Activated CD8-positive, alpha-beta memory T cell treated with anti-CD3 and anti-CD28 coated beads for 1 hour (primary cell): ENCODE measurements at places on chromosomes 2 and 18.

- no peak for DNase-seq
Measured at GRCh38 chr2:227179988-227180685, 15.7 kb downstream of the COL4A3 start.

GRCh38 chr18:3283253-3283863, 21.4 kb downstream of the MYL12B start:
- DNase-seq: no peak

DNA sequence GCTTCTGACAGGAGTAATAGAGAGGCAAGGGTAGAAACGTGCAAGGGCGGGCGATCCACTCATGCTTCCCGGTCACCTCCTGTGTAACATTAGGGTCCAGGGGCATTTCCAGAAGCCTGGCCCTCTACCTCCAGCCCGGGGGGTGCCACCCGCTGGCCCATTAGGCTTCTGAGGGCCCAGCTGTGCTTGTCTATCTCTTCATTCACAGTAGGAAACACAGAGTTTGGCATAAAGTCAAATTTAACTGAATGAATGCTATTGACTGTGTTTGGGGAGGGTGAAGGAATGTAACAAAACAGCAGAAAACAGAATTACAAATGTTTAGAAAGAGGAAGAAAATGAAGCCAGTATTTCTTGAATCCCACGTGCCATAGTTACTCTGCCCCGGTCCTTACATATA, 112.4 kb upstream of the SLC66A3 start:
- DNase-seq: no peak

DNA sequence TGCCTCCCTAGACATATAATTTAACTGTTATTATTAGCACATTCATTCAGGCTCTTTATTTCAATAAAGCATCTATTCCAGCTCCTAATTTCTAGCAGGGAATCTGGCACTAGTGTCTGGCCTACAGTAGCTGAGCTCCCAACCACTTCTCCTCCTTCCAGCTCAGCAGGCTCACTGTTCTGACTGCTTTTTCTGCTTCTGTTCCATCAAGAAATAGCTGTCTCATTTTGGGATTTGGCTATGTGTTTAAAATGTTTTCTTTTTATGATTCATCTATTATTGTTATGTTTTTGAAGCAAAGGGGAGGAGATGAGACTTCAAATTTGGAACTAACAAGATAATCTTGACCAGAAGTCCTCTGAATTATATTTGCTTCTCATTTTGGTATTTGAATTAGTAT, 172.7 kb upstream of the SMAD7 start:
- DNase-seq: no peak

DNA sequence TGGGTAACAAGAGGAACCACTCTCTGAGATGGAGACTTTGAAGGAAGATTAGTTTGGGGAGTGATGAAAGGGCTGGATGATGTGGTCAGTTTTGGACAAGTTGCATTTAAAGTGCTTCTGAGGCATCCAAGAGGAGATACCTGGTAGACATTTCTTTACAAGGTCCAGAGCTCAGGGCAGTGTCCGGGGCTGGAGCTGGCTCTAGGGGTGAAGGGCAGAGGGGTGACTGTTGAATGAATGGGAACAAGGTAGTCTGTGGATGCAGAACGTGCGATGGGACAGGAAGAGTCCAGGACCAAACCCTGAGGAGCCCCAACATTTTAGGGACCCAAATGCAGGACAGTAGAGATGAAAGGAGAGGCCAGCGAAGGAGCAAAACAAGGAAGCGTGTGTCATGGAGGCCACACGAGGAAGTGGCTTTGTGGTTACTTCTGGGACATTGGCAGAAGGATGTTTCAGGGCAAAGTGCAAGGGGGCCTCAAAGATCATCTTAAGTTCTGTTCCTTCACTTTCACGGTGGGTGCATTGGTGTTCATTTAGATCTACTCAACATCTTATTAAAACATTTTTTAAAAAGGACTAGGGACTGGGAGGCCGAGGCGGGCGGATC, 13.6 kb upstream of the GPR35 start:
- no peak for DNase-seq

DNA sequence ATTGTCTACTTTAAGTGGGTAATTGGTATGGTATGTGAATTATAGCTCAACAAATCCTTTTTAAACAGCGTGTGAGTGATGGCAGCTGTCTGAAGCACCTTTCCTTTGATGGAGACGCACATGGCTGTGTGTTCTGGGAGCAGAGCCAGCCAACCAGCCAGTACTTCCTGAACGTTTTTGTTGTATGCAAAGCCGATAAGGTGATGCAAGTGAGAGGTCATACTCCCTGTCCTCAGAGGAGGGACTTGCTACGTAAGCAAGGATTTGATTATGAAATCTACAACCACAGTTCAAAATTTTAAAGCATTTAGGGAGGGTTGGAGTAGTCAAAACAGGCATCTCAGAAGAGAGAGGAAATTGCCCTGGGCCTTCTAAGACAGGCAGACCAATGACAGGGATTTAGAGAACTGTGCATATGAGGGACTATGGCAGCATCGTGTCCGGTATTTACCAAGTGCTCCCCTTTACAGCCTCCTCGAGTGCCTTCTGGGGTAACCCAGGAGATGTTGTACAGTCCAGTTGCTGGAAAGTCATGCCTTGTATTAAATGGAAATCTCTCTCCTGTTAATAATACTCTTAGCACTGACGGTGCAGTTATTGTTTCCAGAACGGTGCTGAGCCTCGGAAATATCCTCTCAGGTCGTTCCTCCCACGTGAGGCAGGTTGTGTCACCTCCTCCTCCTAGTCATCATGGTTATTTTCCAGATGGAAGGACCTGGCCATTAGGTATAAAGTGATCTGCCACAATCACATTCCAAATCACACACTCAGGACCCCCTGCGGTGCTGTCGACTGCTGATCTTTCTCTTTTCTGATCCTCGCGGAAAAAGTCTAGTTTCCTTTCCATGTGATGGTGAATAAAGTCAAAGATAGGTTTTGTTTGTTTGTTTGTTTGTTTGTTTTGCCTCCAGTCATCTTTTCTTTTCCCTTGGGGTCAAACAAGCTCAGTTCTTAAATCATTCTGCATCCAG, 28.4 kb downstream of the ARHGEF4 start:
- no peak for DNase-seq

DNA sequence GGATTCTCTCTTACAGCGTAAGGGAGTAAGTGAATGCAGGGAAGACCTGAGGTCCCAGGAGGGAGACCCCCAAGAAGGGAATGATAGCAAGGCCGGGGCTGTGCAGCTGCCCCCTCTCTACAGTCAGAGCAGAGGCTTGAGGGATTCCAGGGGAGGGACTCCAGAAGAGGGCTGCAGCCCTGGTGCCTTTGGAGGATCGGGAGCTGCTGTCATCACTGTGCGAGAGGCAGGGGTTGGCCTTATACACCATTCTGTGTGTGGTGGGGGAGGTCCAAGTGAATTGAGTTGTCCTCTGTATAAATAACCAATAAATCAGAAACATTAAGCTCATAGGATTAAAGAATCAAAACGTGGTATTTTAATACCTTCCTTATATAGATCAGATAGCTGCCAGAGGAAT, 114.9 kb downstream of the GLI2 start:
- DNase-seq: no peak

- DNase-seq: no peak
Measured at GRCh38 chr2:220893411-220893810, 678.7 kb downstream of the EPHA4 start.

DNA sequence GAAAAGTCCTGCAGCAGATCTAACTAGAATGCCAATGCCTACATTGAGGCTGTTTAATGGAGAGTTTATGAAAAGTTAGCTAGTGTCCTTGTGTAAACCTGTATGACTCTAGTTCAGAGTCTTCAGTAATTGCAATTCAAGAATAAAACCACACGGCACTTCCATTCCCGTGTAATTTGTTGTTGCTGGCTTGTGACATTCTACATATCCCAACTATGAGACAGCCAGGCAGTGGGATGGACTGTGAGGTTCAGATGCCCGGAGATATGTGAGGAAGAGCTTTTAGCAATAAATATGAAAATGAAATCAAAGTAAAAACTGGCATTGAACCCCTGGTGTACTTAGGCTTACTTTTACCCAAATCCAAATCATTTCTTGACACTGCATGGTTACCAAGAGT, 263.4 kb downstream of the NEDD4L start:
- no peak for DNase-seq

DNA sequence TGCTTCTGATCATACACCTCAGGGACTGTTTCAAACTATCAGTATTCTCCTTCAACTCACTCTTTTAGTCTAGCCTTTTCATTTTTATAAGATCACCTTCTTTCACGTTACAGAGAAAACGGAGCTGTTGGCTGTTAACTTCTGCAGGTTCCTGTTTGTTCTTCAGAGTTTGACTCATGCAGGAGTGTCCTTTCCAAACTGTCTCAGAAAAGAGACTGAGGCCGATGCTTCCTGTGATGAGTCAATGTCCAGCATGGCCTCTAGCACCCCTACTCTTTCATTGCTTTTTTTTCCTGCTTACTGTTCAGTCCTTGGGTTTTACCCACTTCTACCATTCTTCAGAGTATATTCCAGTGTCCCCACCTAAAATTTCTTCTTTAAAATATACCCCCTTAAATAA, 240.8 kb upstream of the RGPD4 start:
- DNase-seq: no peak

DNA sequence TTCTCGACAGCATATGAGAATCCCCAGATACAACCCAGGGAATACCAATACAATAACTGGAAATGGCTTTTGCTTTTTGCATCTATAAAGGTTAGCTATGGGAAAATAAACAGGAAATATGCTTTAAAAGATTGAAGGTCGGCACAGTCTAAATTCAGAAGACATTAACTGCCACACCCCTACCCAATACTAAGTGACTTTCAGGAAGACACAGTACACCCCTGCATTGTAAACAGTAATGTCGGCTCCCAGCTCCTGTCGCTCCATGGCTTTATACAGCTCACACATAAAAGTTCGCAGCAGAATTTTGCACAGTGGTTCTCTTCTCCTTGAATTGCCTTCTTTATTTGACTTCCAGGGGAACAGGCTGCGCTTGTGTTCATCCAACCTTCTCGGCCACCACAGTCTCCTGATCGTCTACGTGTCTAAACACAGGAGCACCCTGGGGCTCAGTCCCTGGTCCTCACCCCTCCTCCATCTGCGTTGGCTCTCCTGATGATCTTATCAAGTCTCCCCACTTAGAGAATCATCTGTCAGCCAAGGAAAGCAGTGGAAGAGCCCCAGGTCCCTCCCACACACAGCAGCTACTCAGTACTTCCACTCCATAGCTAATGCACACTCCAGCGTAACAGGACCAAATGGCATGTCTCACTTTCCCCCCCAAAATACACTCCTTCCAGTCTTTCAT, 22.7 kb downstream of the CYB5A start:
- no peak for DNase-seq
